ENCODE measurements at places on chromosomes 12 and 14.

DNA sequence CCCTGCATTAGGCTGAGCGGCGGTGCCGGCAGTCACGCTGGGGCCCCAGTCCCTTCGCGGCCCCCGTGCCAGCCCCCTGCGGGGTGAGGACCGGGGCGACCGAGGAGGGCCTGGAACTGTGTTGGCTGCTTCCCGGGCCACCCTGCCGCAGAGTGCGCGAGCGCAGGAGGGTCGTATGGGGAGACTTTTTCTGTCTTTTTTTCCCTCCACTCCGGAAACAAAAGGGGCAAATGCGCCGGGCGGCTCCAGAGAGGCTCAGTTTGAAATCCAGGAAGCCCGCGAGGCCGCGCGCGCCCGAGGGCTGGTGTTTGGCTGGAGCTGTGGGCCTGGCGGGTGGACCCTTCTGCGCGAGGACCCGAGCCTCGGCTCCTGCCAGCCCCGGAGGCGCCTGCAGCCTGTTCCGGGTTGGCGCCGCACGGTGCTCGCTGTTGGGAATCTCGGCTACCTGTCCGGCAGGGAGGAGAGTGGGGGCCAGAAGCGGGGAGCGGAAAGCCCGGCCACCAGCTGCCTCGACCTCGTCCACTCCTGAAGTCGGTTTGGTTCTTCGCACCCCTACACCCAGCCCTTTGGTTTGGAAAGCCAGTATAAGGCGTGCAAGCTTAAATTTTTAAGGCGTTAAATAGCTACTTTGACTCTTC is 638 bp downstream of the PLEKHG3 start:
- DNase-seq = no peak

DNA sequence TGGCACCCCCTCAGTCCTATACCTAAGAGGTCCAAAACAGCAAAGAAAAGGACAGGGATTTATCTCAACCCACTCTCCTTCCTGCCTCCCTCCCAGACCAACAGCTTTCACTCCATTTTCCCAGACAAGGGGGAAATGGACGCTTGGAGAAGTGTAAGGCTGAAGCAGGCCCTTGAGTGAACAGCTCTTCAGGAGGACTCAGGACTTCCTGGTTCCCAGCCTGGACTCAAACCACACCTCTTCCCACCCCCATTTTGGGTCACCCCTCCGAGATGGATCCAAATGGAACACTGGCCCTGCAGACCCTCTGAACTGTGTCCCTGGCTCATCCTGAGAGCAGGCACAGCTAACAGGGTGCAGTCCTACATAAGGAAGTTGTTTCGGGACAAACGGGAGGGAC is 2.7 kb downstream of the KMT2D start:
- DNase-seq = no peak

GRCh38 chr12:99704458-99704857 is 56.9 kb downstream of the GARIN6 start:
- DNase-seq = no peak

DNA sequence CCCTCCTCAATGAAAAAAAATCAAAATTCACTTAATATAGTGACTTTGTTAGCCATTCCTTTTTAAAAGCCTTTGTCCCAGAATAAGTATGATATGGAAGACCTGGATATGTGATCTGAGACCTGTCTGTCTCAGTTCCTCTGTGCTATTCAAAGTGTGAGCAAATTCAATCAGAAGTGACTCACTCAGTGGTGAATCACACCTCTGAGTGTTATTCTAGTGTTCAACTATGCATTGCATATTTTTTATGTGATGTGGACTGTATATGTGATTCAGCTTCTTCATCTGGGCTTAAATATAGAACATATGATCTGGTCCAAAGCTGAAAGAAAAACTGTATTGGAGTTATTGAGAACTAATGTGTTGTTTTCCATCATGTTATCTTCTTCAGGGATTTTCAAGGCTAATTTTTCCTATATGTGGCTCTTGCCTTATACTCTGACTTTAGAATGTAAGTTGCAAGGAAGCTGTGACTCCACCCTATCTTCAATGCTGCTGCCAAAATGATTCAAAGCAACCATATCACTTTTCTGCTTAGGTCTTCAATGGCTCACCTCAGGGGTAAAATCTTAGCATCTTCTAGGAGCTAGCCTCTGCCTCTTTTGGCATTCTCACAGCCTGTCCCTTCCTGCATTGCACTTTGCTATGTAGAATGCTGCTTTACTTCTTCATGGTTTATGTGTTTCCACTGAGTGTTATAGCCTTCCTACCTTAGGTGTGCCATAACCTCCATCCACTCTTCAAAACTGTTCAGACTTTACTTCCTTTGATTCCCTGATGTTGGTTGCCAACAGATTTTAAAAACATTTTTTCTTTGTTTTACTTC is 169.8 kb downstream of the OTOGL start:
- DNase-seq = peak; percentile 86

DNA sequence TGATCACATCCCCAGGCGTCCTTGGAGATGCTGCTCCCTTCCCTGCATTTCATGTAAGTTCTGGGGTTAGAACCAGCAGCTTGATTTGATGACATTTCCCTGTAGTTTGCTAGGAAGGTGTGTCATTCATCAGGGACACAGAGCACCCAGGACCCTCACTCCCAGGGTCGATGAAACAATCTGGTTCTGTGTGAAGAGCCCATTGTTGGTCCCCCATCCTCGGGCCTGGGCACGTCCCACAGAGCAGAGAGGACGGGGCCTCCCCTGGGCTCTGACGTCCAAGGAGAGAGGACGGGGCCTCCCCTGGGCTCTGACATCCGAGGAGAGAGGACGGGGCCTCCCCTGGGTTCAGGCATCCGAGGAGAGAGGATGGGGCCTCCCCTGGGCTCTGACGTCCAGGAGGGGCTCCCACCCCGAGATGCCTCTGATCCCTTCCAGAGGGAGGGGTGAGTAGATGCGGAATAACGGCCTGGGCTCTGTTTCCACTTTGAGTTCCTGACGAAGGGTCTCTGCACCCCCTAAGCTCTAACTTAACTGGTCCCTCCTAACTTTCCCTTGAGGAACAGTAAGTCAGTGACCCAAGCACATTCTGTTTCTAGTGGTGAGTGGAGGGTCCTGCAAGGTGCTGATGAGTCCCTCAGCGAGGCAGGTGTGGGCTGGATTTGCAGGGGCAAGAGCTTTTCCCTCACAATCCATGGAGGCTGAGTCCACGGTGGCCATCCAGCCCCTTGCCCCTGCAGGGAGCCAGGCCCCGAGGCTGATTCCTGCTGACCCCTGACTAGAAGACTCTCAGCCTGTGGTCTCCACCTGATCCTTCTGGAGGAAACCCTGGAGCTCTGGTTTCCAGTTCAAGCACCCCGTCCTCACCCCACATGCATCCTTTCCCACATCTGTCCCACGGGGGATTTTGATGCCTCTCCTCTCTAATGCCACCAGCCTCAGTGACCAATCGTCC is 35.5 kb upstream of the SFSWAP start:
- DNase-seq = no peak

DNA sequence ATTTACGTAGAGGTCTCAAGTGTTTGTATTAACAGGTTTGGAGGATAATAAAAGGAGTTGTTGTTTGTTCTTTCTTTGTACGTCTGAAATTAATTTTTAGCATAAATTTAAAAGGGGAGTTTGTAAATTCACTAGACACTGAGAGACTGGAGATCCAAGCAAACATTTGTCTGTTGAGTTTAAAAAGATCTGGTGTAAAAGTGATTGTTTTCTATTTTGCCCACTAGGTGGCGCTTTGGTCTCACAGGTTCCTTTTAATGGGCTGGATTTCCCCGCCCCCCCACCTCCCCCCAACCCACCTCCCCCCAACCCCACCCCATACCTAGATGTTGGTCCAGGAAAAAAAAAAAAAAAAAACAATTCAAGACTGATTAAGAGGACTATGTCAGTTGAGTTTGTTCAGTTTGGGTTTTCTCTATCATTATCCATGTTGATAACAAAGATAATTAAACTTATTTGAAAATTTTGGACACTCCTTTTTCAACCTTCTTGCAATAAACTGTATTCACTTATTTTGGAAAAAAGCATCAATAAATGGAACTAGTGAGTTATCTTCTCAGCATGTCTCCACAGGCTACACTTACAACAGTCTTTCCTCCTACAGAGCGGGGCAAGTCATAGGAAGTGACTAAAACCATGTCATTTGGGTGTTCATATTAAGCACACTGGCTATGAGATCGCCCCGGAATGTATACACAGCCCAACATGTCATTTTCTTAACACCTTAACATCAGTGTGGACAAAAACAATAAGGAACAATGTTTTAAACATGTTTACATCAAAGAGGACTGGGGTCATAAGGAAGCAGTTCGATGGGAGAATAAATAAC is 841.1 kb downstream of the NRXN3 start:
- DNase-seq = no peak

GRCh38 chr12:49619286-49619685 is 4.1 kb upstream of the PRPF40B start:
- no peak for DNase-seq

DNA sequence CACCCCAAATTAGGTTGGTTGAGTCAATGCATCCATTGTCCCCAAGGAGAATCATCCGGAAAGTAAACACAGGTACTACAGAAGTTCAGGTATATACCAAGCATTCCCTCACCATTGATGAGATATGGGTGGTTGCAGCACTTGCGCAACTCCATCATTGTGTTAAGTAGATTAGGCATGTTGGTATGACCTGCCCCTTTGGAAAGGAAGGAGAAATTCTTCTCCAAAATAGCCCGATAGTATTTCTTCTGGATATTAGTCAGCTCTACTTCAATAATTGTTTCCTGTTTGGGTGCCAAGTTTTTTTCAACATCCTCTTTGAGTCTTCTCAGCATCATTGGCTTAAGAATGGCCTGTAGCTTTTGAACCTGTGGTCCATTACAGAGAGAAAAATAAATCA is 21.3 kb upstream of the SUPT16H start:
- no peak for DNase-seq

- no peak for DNase-seq
These were observed 231.0 kb upstream of the HMGA2 start for GRCh38 chr12:65593239-65593701.

DNA sequence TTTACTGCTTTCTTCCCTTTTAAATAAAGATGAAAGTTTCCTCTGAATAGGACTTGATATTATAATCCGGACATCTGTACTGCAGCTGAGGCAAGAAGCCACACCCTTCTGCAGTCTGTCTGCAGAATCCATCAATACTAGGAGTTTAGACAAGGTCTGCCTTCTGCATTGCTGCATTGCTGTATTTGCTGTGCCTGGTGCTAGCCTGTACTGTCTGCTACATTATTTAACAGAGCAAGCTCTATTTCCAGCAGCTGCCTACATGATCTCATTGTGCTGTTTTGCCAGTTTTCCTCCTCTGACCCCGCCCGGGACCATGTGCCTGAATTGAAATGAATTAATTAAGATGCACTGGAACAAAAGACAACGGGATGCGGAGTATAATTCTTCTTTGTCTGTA is 1.7 kb downstream of the TUBA1A start:
- DNase-seq = no peak

- DNase-seq = no peak
These were observed 186.9 kb downstream of the EMP1 start for GRCh38 chr12:13383379-13383778.

DNA sequence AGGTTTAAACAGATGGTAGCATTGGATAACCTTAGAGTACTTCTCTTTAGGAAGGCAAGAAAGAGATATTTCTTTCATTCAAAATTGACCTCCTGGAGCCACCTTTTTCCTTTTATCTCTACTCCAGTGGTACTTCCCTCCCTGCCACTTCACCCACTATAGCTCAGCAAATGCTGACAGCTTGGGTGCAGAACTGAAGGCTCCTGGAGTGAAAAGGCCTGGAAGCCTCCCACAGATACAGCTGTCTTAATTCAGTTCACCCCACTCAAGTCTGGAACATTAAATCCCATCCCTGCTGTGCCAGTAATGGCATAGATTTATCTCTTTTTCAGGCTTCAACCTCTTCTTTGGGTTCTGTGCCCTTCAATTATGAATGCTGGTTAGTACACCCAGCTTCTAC is 140.3 kb downstream of the NEDD1 start:
- no peak for DNase-seq

- no peak for DNase-seq
These were observed 19.7 kb downstream of the BTBD6 start for GRCh38 chr14:105267820-105268548.

DNA sequence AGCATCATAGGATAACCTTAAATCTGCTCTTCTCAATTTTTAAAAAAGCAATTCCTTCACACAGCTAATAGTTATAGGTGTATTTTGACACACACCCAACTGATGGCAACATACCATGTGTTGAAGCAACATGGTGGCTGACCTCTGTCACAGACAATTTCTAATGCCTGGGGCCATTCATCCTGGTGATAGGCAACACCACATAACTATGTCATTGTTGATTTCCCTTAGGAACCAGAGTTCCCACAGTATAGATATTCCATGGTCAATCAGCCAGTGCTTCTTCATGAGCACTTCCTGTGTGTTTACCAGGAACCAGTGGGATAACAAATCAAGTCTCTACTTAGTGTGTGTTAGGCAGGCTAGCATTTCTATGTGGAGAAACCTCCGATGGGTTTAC is 88.3 kb downstream of the FIGNL2 start:
- DNase-seq = no peak

GRCh38 chr12:122097584-122097926 is 19.0 kb downstream of the MLXIP start:
- DNase-seq = no peak

GRCh38 chr12:34290381-34290995 is 268.2 kb downstream of the ALG10 start:
- no peak for DNase-seq

DNA sequence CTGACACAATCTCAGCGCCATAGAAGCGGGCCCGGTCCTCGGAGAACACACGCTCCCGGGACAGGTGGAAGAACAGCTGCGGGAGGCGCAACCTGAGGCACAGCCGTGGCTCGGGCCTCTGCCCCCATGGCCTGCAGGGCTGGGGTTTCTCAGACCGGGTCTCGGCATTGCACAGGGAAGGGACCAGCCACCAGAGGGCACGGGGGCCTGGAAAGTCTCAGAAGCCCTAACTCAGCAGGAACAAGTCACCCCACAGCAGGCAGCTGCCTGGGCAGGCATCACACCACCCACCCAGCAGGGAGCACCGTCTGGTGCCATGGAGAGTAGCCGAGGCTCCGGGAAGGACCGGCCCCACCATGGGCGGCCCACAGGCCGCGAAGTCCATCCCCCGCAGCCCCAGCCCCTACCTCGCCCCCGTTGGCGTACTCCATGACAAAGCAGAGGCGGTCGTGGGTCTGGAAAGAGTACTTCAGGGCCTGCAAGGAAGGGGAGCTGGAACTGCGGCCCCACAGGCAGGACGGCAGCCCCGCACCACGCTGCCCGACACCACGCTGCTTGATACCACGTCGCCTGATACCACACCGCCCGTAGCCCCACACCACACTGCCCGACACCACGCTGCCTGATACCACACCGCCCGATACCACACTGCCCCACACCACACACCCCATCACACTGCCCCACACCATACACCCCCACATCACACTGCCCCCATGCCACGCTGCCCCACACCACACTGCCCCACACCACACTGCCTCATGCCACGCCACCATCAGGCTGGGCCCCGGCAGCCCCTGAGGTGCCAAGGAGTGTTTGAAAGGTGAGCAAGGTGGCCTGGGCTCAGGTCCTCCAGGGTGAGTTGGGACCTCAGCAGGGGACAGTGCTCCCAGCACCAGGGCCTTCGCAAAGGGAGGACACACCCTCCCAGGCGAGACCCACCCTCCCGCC is 20.8 kb downstream of the SIVA1 start:
- no peak for DNase-seq

GRCh38 chr12:123367511-123367910 is 2.9 kb upstream of the SBNO1 start:
- DNase-seq = no peak

Data from HS-27A (cell line).